ENCODE measurements at places on chromosomes 5 and 9.

- no peak for DNase-seq
Measured at GRCh38 chr5:171310819-171311321, 1.8 kb downstream of the TLX3 start.

DNA sequence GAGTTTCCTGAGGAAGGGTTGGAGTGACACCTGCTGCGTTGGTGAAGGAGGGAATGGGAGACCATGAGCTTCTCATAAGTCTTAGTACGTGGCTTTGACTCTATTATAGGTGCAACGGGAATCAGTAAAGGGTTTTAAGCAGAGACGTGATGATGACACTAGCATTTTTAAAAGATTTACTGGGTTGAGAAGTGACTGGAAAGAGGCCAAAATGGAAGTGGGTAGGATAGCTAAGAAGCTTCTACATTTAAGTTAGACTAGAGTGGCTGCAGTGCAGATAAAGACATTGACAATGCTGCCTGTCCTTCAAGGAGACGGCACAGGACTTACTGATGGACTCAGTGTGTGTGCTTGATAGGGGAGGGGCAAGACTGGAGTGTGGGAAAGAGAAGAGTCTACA is 6.2 kb downstream of the GAPT start:
- DNase-seq, result no peak

DNA sequence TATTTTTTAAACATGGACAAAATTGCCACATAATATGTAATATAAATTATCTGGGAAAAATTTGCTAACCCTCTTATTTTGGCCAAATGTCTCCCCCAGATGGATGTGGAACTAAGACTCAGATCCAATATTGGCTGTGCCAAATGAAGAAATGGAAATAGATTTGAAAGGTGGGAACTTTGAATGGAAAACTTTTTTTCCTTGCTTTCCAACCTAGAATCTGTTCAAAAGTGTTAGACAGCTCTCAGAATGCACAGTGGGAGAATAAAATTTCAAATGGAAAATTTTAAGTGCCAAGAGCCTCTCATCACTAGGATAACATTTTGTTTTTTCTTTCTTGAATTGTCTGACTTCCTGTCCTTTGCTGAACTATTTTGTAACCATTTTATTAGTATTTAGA is 142.6 kb upstream of the GAS1 start:
- no peak for DNase-seq

DNA sequence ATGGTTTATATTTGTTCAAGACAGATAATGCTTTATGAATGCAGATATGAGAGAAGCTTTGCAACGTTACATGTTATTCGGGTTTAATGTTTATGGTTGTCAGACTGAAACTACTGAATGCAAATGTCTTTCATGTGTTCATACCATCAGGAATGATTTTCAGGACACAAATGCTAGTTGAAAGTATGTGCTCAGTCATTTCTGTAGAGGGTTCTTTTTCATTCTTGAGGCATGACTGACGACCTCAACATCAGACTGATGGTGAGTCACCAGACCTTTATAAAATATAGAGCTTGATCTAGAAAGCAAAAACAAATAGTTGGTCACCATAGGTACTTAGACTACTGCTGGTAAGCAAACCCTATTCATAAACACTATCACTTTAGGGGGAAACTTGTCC is 287.3 kb upstream of the NUDT12 start:
- no peak for DNase-seq

GRCh38 chr9:86187121-86187520 is 72.3 kb downstream of the C9orf153 start:
- peak; percentile 75 for DNase-seq

DNA sequence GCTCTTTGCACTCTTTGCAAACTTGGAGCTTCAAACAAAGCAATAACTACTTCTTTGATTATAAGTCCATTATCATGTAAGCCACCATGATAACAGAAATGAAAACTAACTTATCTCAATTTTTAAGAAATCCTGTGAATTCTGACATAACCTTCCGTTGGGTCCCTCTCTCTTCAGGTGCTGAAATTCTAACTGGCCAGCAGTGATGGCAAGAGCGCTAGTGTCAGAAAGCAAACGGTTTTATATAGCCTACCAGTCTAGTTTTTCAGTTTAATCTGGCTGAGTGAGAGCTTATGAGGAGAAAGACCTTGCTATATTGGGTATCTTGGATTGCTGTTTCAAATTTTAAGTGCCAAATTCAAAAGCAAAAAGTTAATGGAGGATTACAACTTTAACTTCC is 13.4 kb downstream of the NFIB start:
- no peak for DNase-seq

- no peak for DNase-seq
Measured at GRCh38 chr9:94557376-94557775, 2.5 kb downstream of the PCAT7 start.

GRCh38 chr5:54363669-54364068 is 53.3 kb upstream of the ARL15 start:
- DNase-seq, result no peak

GRCh38 chr9:91778031-91778430 is 172.0 kb downstream of the ROR2 start:
- no peak for DNase-seq

GRCh38 chr5:178588769-178589168 is 1.4 kb downstream of the COL23A1 start:
- DNase-seq, result peak; percentile 50

DNA sequence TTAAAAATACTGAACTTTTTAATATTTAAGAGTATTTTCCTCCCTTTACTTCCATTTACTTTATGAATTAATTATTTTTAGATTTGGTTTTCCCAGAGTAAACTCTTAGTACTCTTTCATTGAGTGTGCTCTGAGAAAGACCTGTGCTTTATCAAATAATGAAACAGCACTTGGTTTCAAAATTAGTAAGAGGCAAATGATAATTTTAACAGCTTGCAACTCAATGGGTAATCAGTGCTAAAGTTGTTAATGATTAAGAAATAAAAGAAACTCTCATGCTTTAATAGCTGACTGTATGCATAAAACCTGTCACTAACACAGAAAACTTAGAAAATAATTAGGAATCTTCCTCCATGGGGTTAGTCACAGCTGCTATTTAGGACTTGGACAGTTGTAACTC is 244.4 kb downstream of the RFX3 start:
- DNase-seq, result no peak

DNA sequence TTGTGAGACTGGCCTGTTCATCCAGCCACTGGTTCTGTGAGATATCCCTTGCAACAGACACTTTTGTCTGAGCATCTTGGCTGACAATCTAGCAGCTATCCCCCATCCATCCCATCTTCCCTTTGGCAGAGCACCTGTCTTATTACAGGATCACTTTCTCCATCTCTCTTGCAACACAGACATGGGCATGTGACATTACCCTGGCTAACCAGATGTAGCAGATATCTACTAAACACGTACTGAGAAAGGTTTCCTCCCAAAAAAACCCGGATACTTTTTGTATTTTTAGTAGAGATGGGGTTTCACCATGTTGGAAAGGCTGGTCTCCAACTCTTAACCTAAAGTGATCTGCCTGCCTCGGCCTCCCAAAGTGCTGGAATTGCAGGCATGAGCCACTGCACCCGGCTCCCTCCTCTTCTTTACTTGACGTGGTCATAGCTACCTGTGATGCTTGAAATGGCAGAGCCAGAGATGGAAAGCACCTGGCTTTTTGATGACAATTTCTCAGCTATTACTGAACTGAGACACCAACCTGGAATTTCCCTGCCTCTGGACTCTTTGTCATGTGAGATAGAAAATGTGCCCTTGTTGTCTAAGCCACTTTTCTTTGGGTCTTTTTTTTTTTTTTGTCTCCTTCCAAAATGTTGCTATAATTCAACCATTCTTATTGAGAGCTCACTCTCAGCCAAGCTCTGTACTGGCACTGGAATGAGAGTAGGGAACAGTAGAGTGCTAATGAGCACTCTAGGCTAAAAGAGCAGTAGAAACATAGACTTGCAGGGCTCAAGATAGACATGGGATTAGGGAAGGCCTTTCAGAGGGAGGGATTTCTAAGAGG is 32.6 kb downstream of the FNBP1 start:
- DNase-seq, result no peak

DNA sequence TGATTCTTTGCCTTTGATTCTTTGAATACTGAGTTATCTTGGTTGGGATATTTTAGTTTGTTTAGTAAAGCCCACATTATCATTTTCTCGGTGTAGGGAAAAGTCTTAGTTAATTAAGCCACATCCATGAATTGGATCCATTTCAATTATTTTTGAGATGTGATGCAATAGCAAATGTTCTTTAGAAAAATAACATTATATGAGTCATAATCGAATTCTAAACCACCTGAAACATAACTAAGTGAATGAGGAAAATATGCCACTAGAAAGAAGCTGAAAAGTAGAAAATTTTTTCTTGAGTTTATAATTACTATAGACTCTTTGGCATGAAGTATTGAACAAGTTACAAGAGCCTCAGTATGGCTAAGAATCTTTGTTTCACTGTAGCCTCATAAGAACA is 17.5 kb upstream of the CCDC192 start:
- no peak for DNase-seq

- no peak for DNase-seq
Measured at GRCh38 chr5:173646692-173647091, 30.2 kb upstream of the BOD1 start.

- peak; percentile 57 for DNase-seq
Measured at GRCh38 chr5:179836225-179837019, 15.7 kb downstream of the SQSTM1 start.

GRCh38 chr5:34699155-34700077 is 43.3 kb downstream of the RAI14 start:
- DNase-seq, result peak; percentile 62

- no peak for DNase-seq
Measured at GRCh38 chr5:174608631-174609097, 115.7 kb upstream of the MSX2 start.

DNA sequence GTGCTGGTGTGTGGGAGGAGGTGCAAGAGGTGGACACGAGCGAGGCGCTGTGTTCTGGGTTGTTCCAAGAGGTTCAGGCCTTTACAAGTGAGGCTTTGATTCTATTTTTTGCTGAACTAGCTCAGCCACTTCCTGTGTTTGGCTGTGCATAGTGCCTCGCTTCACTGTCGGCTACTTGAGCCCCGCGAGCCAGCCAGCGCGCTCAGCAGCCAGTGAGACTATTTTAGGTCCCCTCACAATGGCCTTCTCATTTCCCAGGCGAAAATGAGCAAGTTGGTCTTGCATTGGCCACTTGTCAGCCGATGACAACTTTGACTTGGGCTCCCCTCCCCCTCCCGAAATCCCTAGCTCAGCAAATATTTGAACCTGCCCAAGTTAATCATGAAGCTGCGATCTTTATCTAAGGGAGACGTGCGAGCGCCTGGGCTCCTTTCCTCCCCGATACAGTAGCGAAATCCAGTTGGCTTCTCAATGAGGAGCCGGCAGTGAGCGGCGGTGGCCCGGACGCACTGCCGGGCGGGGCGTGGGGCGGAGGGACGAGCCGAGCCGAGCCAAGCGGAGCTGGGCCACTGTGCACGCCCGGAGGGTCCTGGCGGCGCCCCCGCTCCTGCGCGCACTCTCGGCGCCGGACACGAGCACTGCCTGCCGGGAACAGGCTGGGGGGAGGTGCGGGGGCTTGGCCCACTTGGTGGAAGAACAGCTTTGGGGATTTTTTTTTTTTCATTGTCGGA is 72.6 kb downstream of the PIK3R1 start:
- DNase-seq, result peak; percentile 81

GRCh38 chr5:73820326-73820725 is 194.3 kb downstream of the ARHGEF28 start:
- no peak for DNase-seq

GRCh38 chr5:121719255-121719654 is 132.4 kb upstream of the FTMT start:
- DNase-seq, result no peak

DNA sequence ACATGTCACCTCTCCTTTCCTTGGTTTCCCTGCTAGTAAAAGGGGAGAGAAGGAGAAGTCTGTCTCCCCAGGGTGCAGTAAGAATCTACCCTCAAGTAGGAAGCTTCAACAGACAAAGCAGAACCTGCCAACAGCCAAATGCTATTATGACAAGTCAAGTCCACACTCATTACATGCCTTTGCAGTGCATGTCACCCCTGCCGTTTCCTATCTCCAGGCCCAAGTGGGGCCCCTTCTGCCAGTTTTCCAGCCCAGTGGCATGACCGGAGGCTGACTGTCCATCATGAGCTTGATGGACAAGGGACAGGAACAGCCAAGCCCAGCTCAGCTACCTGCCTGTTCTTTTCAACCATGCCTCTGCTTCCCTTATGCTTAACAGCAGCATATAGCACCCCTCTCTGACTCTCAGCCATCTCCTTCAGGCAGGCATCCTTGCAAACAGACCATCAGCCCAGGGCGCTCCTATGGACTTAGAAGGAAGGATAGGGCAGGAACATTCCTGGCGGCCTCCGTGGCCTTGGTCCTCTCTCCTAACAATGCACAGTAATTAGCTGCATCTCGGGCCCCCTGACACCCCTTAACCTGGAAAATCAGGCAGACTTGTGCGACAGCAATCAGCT is 107.2 kb upstream of the RAD23B start:
- DNase-seq, result no peak

GRCh38 chr5:41831155-41831554 is 39.1 kb downstream of the OXCT1 start:
- DNase-seq, result no peak

DNA sequence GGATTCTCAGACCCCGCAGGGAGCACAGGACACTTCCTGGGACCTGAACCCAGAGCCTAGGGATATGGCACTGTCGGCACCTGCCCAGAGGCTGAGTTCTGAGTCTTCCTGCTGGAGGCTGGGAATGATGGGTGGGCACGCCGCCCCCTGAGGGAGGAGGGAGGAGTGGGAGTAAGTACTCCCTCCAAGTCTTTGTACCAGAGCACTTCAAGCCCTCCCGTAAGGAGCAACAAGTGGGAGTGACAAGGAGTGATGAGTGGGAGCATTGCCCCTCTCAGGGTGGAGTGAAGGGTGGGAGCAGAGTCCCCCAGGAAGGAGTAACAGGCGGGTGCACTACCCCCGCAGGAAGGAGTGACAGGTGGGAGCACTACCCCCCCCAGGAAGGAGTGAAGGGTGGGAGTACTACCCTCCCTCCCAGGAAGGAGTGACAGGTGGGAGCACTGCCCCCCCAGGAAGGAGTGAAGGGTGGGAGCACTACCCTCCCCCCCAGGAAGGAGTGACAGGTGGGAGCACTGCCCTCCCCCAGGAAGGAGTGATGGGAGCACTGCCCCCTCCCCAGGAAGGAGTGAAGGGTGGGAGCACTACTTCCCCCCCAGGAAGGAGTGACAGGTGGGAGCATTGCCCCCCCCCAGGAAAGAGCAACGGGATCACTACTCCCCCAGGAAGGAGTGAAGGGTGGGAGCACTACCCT is 100.1 kb downstream of the CACNA1B start:
- DNase-seq, result no peak

DNA sequence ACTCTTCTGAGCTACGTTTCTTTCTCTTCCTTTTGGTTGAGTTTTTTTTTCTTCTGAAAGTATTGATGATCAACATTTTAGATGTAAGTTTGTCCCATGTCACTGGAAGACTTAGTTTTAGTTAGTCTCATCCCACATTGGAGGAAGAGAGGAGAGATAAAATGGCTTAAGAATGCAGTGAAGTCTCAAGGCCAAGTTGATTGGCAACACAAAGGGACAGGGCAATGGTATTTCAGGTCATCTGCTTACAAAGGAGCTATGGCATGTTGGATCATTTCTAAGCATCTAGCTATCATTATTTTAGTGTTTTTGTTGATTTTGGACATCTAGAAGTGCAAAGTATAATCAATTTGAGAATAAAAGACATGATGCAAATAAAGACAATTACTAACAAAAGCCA is 58.6 kb downstream of the CDKN2A start:
- no peak for DNase-seq

Measured in H7 (cell line).